ENCODE measurements at places on chromosomes 7 and 10.

GRCh38 chr10:12400266-12400931 lies 51.1 kb downstream of the CAMK1D start:
- no peak for DNase-seq

GRCh38 chr7:106640368-106641141 lies 20.4 kb downstream of the CCDC71L start:
- no peak for DNase-seq

DNA sequence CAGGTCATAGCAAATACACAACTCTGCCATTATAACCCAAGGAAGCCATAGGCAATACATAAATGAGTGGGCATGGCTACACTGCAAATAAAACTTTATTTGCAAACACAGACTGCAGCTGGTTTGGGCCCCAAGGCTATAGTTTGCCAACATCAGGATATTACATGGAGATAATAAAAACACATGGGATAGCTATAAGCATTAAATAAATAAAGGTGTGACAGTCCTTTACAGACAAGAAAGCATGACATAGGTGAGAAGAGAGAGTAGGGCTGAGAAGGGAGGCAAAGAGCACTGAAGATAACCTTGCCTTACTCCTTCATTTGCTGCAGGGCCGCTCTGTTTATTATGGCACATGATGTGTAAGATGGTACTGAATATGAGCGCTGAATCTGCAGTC lies 135.1 kb upstream of the GHITM start:
- no peak for DNase-seq

- DNase-seq = no peak
Observed at GRCh38 chr10:62059217-62059920, 157.9 kb downstream of the ARID5B start.

DNA sequence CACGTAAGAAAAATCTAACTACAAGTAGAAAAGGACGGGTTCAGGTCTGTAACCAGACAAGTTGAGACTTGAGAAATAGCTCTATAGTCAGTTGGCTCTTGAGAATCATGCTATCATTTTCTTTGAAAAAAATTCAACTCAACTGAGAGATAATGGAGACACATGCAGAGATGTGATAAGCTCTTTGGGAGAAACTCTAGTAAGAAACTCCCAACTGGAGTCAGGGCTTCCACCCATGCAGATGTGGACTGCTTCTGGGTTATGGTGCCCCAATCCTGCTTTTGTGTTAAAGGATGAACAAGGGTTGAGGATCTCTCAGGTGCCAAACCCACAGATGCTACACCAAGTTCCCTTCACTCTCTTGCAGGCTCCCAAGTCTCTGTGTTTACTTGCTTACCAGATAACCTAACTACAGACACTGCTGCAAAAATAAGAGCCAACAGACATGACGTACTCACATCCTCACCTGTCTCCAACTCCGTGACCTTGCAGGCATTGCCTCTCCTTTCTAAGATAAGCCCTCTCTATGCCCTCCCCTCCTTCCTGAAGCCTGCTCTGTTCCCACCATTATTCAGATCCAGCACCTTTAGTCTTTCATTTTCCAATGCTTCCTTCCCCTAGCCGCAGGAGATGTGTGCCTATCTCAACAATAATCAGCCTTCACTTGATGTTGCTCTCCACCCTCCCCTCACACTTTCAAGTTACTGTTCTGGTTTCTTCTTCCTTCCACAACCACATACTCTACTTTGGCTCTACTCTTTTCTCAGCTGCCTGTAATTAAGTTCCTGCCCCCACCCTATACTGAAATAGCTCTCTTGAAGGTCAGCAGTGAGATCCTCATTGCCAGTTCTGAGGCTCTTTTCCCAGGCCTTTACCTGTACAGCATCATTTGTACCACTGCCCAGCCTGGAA lies 130.0 kb downstream of the ICA1 start:
- no peak for DNase-seq

GRCh38 chr10:12768156-12769100 lies 233.1 kb downstream of the CCDC3 start:
- no peak for DNase-seq

DNA sequence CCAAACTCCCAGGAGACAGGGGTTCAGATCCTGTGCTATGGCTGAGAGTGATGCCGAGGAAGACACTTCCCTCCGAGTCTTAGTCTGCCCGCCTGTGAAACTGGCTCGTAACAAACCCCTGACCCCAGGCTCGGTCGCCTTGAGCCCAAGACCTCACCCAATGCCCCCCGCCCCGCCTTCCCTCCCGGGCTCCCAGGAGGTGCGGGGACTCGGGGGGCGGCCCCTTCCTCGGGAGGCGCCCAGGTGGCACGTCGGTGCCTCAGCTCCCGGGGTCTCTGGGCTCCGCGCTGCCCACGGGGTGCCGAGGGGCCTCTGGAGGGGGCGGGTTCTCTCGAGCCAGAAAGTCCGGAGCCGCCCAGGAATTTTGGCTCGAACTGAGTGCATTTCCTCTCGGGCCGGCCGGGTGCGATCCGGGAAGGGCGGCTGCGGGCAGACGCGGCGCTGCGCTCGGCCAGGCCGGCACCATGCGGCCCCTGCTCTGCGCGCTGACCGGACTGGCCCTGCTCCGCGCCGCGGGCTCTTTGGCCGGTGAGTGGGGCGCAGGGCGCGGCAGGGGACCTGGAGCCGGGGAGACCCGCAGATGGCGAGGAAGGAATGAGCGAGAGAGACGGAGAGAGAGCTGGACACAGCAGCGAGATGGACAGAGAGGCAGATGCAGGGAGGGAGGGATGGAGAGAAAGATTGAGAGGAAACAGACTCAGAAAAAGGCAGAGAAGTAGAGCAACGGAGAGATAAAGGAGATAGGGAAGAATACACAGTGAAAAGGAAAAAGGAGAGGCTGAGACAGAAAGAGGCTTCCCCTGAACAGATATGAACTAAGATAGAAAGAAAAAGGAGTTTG lies at the start of gene PLAC9:
PLAC9 (plus strand) TSS at position 432 of the 841 bp plus-strand sequence; CDS start at position 465, 33 bp downstream.
- DNase-seq = no peak

GRCh38 chr7:40937879-40938278 lies 765.0 kb downstream of the INHBA start:
- no peak for DNase-seq

DNA sequence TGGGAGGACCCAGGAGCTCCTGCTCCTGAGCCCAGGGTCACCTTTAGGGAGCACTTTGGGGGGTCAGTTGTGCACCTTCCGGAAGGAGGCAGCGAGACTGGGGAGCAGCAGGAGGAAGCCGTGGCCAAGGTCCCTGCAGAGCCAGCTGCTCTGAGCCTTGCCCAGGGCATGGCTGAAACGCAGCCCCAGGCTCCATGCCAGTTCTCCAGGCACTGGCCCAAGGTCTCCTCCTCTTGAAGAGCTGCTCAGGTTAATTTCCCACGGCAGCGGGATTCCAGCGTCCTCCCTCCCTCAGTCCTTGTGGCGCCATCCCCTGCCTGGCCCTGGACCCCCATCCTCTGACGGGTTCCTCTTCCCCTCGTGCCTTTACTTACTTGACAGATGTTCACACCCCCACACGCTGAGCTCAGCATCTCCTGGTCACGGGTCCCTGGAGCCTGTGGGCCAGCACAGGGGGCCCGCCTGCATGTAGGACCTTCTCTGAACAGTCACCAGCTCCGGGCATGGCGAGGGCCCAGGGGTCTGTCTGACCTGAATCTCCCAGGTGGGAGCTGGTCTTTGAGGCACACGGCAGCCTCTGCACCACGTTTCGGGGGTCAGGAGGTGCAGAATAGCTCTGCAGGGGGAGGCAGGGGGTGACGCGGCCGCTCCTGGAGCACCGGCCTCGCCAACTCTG lies 16.7 kb upstream of the CFAP46 start:
- DNase-seq = no peak

GRCh38 chr10:78751716-78752115 lies 317.1 kb upstream of the ZMIZ1 start:
- no peak for DNase-seq

DNA sequence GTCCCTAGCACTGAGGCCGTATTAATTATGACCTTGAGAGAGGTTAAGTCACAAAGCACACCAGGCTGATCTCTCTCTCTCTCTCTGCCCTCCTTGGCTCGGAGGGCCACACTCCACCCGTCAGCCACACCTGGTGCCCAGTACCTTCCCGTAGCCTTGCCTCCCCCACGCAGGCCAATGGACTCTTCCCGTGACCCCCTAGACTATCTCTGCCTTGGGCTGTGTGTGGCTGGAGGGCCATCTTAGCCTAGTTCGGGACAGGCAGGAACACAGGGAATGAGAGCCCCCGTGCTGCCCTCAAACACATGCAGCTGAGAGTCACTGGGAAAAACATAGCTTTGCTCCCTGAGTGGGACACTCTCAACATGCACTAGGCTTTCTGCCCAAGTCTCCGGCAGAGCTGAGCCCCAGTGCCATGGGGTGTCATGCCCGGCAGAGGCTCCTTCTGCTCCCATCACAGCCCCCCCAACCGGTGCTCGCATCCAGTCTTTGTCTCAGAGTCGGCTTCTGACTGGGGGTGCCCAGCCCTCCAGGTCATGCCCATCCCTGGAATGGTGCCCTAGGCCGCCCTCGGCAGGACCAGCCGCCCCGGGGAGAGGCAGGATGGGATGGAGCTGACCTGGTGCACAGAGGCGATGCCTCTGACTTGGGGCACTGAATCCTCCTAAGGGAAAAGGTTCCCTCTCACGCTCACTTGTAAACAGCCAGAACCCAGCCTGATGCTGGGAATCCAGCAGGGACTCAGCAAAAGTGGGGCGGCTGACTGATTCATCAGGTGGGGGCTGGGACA lies 63.0 kb downstream of the TCERG1L start:
- DNase-seq = no peak

DNA sequence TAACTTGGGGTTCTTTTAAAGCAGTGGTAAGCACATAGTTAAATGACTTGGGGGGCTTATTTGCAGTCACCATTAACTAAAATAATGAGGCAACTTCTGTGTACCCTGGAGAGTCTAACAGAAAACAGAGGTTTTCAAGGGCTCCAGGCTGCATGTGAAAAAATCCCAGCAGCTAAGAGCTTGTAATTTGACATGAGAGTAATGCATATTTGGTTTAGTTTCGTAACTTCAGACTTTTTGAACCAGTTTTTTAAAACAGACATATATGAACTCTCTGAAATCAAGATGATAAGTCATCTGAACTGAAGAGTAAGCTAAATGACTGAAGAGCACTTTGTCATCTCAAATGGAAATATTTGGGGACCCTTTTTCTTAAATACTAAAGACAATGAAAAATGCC lies 40.2 kb upstream of the IFRD1 start:
- no peak for DNase-seq

- peak; percentile 71 for DNase-seq
Observed at GRCh38 chr7:99392659-99393354, 15.6 kb downstream of the PDAP1 start.

DNA sequence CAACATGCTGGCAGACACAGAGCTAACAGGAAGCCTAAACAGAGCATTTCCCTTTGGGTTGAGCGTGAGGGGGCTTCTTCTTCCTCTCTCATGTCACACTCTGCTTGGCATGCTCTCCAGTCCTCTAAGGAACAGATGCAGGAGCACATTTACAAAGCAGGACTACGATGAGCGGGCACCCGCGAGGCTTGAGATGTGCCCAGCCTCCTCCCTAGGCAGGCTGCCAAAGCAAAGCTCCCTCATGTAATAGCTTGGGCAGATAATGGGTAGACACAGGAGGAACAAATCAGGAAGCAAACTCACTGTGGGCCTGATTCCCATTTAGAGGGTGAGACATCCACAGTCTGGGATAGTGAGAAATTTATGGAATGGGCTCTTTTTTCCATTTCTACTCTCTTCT lies 519.1 kb downstream of the NRG3 start:
- DNase-seq = no peak

- DNase-seq = no peak
Observed at GRCh38 chr7:123537026-123537642, 2.7 kb upstream of the IQUB start.

DNA sequence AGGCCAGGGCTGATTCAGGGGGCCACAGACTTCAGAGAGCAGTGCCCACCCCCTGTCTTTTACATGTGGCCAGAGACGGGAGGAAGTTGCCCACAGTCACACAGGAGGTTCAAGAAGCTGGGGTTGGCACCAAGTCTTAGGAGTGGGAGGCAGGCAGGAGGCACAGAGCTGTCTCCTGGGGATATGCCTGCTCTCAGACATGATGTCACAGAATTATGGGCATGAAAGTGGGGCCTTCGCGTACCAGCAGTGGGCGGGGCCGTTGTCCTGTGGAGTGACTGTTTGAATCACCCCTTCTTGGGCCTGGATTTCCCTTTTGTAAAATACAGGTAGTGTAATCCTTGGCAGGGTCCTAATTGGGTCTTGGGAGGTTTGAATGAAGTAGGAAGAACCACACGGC lies 81.2 kb upstream of the PPIF start:
- DNase-seq = no peak

DNA sequence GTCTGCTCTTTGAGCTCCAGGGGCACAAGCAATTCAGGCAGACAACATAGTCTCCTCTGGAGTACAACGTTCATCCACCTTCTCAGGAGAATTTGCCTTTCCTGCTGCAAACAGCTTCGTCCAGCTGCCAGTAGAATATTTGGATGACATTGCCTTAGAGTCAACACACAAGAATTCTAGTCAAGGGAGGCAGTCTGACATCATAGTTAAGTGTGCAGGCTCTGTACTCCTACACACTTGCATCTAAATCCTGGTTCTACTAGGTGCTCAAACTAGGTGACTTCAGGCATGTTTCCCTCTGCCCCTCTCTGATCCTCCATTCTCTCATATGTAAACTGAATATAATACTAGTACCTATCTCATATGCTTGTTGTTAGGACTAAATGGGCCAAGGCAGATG lies 314.8 kb downstream of the HPSE2 start:
- no peak for DNase-seq

GRCh38 chr10:10829576-10829975 lies 188.1 kb upstream of the CELF2 start:
- DNase-seq = no peak

- no peak for DNase-seq
Observed at GRCh38 chr7:124202546-124202945, 169.7 kb upstream of the TMEM229A start.

GRCh38 chr10:75401569-75402485 lies at the start of gene ZNF503:
TSS of gene ZNF503 (minus strand) at chr10:75401764. CDS start at chr10:75401419, 345 bp downstream.
- DNase-seq = peak; percentile 97

GRCh38 chr7:139495580-139496125 lies 12.2 kb upstream of the KLRG2 start:
- no peak for DNase-seq

DNA sequence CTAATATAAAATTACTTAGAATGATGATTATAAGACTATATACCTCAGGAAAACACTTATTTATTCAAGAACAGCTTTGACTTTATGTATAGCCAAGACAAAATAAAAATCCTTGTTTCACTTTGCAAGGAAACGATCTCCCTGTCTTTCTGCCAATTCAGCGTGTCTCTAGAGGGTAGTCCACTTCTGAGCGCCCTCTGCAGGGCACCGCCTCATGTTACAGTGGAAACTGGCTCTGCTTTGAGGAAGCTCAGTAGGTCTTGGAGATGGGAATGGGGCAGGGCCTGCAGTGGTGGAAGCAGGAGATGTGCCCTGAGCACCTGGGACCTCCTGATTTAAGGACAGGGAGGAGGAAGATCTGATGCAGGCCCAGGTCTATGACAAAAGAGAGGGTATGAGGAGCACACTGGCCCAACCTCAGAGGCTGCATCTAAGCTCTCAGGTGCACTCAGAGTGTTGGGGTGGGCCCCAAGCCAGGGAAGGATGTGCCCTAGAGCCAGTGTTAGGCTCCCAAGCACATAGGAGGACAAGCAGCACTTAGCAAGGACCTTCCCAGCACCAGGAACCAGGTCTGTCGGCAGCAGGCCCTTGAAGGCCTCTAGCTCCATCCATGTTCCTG lies 481.0 kb downstream of the TNS3 start:
- DNase-seq = no peak

Data from breast epithelium (tissue), 4 donors.